ENCODE measurements at places on chromosomes 5 and 9.

DNA sequence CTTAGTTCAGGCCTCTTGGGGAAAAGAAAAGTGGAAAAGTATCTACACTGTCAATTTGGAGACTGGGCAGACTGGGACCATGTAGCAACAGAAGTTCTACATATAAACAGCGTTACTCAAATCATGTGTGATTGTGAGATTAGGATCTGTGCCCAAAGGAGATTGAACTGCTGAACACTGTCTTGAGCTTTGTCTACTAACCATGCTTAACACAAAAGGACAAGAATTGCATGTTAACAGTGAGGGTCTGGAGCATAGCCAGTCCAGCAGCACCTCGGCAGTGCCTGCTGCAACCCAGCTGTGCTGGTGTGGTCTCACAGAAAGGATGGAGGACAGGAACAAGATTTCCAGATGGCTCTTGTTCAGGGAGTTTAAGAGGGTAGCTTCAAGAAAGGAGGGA, 5.7 kb downstream of the PAM start:
- no peak for DNase-seq

DNA sequence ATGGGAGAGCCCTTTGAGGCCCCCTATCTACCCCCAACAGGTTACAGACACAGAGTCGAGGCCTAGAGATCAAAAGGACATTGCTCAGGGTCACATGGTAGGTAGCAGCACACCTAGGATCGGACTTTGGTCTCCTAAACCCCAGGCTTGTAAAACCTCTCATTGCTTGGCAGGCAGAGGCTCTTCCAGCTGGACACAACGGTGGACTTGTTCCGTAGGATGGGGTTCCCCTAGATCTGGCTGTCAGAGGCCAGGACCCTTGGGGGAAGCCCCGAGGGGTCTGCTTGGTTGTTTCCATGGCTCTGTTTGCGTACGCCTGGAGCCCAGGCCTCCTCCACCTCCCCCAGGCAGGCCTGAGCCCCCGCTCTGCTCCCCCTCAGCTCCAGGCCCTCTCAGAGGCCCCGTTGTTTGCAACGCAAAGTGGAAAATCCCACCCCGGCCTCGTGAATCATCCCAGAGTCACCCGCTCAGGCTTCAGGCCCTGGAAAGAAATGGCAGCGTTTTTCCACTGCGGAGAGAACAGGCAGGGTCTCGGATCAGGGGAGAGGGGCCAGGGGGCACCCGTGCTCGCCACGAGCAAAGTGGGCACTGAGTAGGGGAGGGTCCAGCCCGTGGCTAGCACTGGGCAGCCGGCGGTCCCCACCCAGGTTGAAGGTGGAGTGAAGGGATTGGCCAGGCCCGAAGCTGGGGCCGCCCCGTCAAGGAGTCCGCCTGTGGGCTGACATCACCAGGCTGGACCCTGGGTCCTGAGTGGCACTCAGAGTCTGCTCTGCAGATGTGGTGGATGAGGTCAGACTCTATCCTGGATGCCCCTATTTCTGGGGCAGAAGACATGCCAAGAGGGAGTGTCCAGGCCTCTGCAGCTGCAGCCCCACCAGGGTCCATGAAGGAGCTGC, 19.8 kb downstream of the COL27A1 start:
- DNase-seq: no peak

- DNase-seq: no peak
Observed at GRCh38 chr5:121968910-121969607, 7.3 kb downstream of the SRFBP1 start.

- no peak for DNase-seq
Observed at GRCh38 chr5:10985721-10986110, 224.7 kb upstream of the DAP start.

DNA sequence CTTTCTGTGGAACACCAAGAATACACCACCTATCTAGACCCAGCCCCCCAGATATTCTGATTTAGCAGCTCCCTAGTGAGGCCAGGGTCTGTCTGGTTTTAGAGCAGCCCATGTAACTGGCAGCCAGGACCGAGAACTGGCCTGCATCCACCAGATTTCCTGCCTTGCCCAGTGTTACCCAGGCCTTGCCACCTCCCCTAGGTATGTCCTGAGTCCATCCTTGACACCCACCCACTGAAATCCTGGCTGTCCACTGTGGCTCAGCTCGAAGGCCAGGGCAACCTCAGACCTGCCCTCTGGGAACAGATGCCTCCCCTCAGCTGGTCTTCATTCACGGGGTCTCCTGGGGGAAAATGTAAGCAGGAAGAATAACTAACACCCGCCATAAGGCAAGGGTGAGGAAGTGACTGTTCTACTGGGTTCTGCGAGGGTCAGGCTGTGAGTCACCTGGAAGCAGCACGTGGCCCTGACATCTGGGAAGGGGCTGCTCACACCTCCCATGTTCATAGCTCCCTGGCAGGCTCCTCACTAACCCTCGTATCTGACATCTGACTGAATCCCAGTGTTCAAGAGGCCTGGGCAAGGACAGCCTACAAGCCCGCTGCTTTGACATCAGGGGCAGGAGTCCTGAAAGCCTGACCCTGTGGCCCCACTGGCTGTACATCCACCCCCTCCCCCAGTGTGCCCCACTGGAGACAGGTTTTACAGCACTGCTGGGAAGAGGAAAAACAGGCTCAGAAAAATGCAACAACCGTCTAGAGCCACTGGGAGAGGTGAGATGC, 72.7 kb downstream of the SEMA4D start:
- DNase-seq: no peak

- DNase-seq: no peak
Observed at GRCh38 chr9:97831843-97832636, 21.0 kb upstream of the FOXE1 start.

DNA sequence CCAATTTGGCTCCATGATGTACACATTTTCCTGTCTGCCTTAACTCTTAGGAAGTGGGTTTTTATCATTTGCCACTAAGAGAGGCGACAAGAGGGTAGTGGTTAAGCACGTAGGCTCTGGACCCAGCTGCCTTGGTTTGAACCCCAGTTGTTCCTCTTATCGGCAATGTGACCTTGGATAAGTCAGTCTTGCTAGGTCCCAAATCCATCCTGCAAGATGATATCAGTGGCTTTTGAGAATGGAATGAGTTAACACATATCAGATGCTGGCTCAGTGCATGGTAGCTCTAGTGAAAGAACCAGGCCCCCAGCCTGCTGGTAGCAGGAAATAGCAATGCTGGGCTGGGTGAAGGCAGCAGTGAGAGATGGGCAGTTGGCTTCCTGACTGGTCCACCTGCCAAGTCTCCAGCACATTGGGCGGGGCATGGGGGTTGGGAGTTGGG, 72.5 kb downstream of the STK10 start:
- DNase-seq: no peak

DNA sequence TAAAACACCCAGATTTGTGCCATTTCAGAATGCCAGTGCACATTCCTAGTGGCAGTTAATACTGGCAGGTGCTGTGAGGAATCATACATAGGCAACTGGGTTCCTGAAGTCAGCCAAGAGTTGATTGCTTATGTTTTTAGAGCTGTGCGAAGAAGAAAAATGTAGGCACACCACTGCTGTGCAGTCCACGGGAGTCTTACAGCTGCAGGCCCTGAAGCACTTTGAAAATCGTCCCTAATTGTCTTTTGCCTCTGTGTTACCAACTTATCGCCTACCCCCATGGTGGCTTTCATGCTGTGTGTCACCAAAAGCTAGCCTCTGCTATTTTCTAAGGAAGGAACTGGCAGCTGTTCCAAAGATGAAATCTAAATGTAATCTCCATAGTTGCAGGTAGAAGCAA, 263.9 kb downstream of the ARRDC3 start:
- DNase-seq: no peak

GRCh38 chr9:114894609-114895433, 35.6 kb downstream of the TNFSF8 start:
- peak; percentile 16 for DNase-seq

GRCh38 chr5:146731909-146732659, 146.5 kb downstream of the PPP2R2B start:
- no peak for DNase-seq

- DNase-seq: peak; percentile 46
Observed at GRCh38 chr5:39176759-39177630, 42.4 kb downstream of the FYB1 start.

DNA sequence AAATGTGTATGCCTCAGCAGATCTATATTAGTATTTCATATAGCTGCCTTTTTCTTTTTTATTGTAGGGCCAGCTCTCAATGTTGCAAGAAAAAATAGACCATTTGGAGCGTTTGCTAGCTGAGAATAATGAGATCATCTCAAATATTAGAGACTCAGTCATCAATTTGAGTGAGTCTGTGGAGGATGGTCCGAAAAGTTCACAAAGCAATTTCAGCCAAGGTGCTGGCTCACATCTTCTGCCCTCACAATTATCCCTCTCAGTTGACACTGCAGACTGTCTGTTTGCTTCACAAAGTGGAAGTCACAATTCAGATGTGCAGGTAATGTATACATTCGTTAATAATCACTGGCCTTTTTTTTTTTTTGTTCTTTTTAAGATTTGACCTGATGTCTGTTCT, 23.7 kb downstream of the MAN2A1 start:
- DNase-seq: no peak

DNA sequence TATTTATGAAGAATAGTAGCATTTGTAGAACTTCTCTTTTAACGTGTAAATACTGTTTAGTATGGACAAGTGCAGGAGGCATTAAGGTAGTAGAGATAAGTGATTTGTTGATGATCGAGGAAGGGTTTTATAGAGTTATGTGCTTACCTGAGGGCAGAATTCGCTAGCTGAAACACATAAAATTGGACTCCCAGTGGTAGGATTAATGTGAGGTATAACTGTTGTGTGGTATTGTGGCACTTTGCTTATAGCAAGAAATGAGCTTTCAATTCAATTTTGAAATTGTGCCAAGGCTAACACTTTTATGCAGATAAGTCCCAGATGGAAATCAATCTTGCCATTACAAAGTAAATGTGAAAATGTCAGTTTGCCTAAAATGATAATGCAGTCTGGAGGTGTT, 1.2 kb downstream of the AP3S1 start:
- no peak for DNase-seq

GRCh38 chr9:110088099-110088498, 119.9 kb downstream of the C9orf152 start:
- DNase-seq: no peak

DNA sequence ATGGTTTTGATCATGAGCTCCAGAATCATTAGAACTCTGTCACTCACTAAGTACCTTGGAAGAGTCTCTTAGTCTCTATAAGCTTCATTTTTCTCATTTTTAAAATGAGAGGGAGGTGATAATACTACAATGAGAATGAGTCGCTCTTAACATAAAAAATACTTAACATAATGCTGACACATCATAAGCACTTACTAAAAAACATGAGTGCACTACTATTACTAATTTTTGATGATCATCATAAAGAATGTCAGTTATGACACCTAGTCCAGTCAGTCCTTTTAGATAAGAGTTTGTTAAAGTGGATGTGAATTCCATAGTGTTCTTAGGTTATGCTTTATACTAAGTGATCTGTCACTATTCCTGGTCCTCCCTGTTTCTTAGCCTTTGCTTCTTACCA, 200.4 kb upstream of the SLC24A2 start:
- DNase-seq: no peak

- DNase-seq: no peak
Observed at GRCh38 chr5:149552553-149553160, 1.4 kb upstream of the CSNK1A1 start.

DNA sequence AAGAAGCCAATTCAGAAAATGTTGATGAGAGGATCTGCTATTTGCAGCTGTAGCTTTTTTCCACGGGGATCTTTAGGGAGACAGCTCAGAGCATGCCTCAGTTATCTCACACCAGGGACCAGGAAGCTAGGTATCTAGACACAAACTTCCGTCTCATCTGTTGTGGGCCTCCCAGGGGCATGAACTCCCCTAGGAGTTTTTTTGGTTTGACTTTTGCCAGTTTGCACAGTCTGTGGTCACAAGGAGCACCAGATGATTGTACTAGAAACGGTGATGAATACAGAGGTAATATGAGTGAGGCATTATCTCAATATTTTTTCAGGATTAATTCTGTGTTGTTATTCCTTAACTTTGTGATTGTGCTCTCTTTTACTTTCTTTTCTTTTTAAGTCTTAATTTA, 533.2 kb upstream of the SEMA6A start:
- no peak for DNase-seq

- DNase-seq: no peak
Observed at GRCh38 chr5:84168841-84169240, 215.8 kb downstream of the EDIL3 start.

DNA sequence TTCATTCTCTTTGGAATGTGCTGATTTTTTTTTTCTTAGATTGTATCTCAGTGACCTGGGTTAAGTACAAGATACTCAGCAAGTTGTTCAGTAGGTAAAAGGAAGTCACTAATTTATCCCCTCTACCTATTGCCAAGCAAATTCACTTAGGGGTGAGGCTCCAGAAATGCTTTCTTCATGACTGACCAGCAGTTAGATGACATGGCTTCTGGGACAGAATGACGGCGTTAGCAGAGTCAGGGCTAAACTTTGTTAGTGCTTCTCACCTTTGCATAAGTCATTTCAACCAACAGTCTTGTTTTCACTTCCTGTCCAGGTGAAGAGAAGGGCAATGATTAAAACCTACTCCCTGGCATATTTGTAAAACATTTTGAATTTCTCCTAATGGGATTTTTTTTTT, 20.2 kb upstream of the MTAP start:
- no peak for DNase-seq

- no peak for DNase-seq
Observed at GRCh38 chr5:128722551-128722950, 184.5 kb upstream of the FBN2 start.

GRCh38 chr9:14750821-14751220, 28.3 kb upstream of the CER1 start:
- no peak for DNase-seq

- DNase-seq: no peak
Observed at GRCh38 chr9:114469091-114469853, 36.0 kb downstream of the WHRN start.

GRCh38 chr9:15531380-15531779, 20.6 kb upstream of the PSIP1 start:
- no peak for DNase-seq

- DNase-seq: no peak
Observed at GRCh38 chr5:80387063-80387768, 20.6 kb upstream of the ZFYVE16 start.

GRCh38 chr9:92971776-92972175, 24.5 kb downstream of the FGD3 start:
- no peak for DNase-seq

GRCh38 chr5:168005936-168006335, 285.5 kb upstream of the WWC1 start:
- no peak for DNase-seq

GRCh38 chr9:30677221-30677620, 1707.2 kb upstream of the ACO1 start:
- no peak for DNase-seq

DNA sequence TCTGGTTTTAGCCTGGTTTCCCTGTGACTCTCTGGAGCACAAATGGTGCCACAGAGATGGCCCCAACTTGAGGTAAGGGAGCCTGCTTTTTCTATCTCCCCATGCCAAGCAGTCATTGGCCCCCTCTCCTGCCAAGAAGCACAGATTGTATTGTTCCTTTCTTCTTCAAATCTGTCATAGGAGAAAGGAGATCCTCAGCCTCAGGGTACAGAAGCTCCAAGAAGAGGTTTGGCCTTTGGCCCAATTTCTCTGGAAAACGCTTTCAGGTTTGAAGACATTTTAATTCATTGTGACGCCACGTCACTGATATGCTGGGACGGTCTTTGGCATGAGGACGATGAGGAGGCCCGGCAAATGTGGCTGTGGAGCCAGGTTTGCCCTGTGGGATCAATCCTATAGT, 29.2 kb upstream of the PANK3 start:
- no peak for DNase-seq

GRCh38 chr9:18442629-18443491, 31.1 kb upstream of the ADAMTSL1 start:
- DNase-seq: peak; percentile 8

All from stimulated activated naive CD4-positive, alpha-beta T cell treated with Interleukin-2 at 50 U/mL for 16 hours (primary cell).